LoVo (cell line): ENCODE measurements at places on chromosomes 5 and 9.
A peak's percentile ranks its signal among the peaks of the same experiment; 100 is the strongest.

- DNase-seq: no peak
Observed at GRCh38 chr5:33933723-33934169, 2.4 kb upstream of the RXFP3 start.

DNA sequence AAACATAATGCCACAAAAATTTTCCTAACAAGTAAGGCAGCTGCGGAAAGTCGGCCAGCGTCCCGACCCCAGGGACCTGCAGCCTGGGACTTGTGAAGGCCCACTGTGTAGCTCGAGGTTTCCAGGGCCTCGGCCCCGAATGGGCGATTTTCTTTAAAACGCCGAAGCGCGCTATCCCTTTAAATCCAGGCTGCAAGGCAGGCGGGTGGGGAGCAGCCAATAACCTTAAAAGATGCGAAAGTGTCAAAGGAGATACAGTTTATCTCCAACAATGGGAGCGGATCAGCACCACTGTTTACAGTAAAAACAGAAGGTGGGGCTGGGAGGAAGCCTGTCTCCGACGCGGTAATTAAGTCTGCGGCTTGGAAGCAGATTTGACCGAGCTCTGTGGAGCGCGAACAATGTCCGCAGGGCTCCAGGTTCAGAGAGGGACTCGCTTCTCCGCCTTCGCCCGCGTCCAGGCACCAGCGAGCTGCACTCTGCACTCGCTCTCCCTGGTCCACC lies 1.7 kb upstream of the ZSWIM6 start:
- DNase-seq: peak; percentile 51

- no peak for DNase-seq
Observed at GRCh38 chr5:177357459-177358351, at the start of gene RGS14. RGS14 (plus strand) TSS chr5:177357924; CDS start chr5:177358025, 101 bp downstream.

DNA sequence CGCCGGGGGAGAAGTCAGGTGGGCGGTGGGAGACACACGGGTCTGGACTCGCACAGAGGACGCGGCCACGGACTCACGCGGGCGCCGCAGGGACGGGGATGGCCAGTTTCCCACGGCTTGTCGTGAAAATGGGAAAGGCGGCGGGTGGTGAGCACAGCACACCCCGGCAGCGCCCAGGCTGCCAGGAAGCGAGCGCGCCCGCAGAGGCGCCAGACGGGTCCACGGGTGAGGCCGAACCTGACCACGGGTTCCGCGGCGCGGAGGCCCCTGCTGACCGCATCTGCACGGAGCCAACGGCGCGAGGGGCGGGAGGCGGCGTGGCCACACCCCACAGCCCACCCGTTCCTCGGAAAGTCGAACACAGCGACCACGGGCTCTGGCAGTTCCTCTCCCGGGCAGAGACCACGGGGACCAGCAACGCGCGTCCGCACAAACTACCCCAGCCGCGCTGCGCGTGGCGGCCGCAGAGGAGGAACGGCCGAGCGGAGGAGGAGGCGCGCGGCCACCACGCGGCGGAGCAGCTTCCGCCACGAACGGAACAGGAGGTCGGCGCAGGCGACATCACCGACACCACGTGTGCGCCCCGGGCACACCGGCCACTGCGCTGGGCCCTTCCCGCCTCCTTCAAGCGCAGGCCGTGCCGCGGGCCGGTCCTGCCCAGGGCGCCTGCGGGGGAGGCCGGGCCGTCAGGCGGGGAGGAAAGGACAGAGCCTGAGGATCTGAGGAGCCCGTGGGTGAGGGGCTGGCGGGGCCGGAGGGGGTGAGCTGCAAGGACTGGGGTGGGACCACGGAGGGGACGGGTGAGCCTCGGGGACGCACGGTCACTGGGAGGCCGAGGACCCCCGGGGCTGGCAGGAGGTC lies 5.6 kb downstream of the EXD3 start:
- DNase-seq: no peak

DNA sequence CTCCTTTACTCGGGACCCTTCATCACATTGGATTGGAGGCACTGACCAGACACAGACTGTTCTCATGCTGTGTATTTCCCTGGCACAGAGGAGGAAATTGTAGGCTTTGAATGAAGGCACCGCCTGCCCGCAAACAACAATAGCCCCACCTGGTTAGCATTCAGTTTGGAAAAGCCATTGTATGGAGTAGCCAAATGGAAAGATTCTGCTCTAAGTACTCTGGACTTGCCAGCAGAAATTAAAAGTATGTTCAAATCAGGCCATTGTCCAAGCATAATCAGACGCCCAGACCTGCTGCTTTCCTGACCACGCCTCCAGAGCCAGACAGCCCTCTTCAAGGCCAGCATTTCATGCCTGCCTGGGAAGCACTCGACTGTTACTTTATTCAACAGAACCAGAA lies 8.0 kb upstream of the SEMA4D start:
- no peak for DNase-seq

DNA sequence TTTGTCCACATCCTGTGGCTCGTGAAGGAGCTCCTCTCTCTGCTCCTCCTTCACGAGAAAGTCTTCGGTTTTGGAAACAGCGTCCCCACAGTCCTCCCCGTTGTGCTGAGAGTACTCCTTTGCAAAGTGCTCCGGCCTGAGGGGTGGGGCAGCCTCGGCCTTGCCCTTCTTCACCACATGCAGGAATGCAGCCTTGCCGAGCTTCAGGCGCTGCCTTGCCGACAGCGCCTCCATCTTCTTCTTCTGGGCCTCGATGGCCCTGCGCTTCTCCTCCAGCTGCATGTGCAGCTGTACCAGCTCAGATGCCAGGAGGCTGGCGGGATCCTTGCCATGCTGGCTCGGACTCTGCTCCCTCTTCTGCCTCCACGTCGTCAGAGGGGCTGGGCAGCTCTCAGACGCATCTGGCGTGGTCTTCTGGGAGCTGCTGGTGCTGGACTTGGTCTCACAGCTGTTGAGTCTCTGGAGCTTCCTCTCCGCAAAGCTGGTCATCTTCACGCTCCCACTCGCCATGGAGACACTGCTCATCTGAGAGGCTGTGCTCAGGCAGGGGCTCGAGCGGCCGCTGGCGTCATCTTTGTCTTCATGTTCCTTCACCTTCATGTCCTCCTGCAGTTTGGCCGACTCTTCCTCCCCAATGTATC lies 85.5 kb downstream of the CAMSAP1 start:
- DNase-seq: no peak

DNA sequence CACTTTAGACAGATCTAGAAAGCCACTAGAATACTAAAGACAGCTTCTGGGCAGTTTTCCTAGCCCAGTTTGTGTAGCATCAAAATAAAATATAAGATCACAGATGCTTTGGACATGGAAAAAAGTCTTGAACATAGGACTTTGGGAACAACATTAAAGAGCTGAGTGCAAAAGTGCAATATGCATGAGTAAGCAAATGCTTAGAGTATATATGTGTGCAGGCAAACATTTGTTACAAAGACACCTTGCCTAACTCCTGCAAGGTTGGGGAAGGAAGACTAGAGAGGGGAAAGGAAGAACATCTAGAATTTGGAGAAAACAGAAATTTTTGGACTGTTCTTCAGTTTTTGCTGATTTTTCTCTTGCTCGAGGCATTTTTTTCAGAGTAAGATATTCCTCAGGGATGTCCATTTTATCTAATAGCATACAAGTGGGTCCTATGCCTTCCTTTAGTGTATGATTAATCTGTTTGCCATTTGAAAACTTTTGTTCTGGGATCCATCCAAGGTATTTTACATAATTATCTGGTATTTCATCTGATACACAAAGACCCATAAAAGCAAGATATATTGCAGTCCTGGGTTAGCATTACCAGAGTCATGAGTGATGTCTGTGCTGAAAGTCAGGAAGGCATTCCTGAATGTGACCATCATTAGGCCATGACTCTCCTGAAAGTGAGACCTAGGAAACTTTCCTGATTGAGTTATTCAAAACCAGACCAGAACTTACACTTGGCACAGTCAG lies 142.0 kb upstream of the RGMB start:
- DNase-seq: no peak

DNA sequence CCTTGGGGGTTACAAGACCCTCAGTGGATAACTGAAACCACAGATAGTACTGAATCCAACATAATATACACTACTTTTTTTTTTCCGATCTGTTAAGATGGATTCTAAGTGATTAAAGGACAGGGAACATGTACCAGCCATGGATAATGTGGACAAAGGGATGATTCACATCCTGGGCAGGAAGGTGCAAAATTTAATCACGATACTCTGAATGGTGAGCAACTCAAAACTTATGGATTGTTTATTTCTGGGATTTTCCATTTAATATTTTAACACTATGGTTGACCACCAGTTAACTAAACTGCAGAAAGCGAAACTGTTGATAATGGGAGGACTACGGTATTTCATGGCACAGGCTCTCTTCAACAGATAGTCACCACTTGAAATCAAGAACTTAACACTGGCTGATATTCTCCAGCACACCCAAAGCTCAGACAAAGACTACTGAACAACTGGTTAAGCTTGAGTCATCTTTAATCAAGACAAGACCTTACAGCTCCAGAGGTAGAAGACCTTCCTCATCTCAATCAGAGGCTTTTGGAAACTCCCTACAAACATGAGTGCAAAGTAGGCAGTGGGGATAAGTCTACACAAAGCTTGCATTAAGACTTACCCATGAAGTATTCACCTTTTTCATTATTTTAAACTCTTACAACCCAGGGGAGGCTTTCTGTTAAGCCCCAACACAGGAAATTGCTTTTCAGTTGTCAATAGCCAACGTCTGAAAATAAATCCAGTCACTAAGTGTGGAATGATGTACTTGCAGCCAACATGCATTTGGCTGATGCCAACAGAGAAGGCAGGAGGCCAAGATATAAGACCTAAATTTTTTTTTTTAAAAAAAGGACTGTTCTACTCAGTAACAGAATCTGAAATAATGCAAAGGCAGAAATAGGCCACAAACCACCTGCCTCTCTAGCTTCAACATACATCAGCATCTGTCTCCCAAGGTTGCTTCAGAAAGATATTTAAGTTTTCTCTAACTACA lies 78.7 kb downstream of the ELAVL2 start:
- DNase-seq: no peak

GRCh38 chr5:96687812-96688453 lies 25.8 kb downstream of the CAST start:
- DNase-seq: peak; percentile 66

- DNase-seq: no peak
Observed at GRCh38 chr9:137755261-137755927, 122.2 kb upstream of the CACNA1B start.

- DNase-seq: no peak
Observed at GRCh38 chr5:54821445-54822323, 163.7 kb downstream of the ESM1 start.

DNA sequence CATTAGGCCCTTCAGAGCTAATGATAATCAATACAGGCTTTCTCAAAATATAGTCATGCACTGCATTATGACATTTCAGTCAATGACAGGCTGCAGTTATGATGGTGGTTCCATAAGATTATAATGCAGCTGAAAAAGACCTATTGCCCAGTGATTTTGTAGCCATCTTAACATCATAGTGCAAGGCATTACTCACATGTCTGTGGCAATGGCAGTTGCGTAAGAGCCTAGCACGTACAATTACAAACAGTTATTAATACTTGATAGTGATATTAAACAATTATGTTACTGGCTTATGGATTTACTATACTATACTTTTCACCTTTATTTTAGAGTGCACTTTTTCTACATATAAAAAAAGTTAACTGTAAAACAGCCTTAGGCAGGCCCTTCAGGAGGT lies 214.8 kb downstream of the ISL1 start:
- DNase-seq: no peak
